Fibroblast of skin of left quadriceps (primary cell): ENCODE measurements at places on chromosomes 11 and 22.

DNA sequence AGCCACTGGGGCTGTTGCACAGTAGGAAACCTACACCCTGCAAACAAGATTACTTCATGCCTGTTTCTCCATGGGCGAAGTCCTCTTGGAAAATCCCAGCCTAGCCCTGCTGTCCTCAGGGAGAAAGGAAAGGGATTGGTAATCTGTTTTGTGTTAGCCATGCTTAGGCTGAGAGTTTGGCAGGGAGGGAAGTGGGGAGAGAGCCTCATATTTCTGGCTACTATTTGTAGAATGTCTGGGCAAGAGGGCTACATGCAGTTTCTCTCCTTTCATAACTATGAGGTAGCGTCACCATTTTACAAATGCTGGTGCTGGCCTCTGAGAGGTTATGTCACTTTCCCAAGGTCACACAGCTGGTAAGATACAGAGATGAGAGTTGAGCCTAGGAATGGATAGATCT, 737 bp upstream of the MFRP start:
- peak; percentile 47 for DNase-seq

GRCh38 chr11:38256436-38256835, 1658.4 kb upstream of the RAG2 start:
- no peak for DNase-seq

GRCh38 chr11:16361108-16361865, 4.9 kb upstream of the SOX6 start:
- DNase-seq: no peak

GRCh38 chr11:64008914-64009633, 22.8 kb downstream of the OTUB1 start:
- DNase-seq: no peak

DNA sequence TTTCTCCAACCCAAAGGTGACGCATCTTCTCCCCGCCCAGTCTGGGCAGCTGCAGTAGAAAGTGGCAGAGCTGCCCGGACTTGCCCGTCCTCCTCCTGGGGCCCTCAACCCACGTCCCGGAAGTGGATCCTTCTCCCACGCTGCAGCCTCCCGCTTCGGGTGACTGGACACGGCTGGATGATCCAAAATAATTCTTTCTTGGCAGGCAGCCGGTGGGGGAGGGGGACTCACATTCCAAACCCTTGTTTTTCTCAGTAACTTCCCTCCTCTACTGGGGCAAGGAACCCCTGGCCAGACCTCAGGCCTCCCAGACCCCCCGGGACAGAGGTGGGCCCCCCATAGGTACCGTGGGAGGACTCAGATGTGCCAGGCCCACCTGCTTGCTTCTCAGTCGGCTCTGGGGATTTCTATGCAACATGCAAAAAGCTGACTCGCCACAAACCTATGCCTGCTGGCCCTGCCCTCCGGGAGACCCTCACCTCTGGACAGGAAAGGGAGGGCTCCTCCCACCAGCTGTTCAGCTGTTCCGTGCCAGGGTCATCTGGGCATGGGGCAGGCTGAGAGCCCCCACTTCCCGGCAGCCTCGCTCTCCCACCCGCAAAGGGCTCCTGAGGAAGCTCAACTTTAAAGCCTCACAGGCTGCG, 1.4 kb downstream of the PLXNB2 start:
- peak; percentile 77 for DNase-seq

DNA sequence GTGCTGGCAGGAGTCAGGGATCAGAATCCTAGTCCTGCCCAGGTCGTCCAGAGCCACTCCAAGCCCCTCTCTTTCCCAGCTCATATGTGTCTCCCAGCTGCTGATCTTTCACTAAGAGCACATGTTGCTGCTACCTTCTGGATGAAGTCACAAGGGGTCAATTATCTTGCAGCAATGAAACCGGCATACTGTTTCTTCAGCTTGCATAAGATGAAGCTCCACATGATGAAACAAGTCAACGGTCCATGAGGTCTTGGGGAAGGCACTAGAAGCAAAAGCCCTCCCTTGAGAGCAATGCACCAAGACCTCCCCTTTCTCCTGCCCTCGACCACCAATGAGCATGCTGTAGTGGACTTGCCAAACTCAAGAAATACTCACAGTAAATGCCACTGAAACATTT, 148.9 kb downstream of the TENM4 start:
- DNase-seq: no peak

DNA sequence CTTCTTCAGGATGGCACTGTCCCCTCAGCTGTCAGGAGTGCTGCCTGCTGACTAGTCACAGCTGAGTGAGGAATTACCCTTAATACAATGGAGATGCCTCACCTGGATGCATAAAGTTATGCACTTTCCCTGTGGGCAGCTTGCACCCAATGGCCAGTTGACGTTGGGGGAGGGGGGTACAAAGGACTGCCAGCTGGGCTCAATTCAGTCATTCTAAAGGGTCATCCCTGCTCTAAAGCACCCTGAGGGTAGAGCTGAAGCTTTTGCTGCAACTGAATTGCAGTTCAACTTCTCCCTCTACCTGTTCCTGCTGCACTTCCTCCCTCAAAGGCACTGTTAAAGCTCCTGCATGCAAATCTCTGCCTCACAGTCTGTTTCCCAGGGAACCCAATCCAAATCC, 147.8 kb upstream of the SESN3 start:
- DNase-seq: no peak

- no peak for DNase-seq
These were observed 607 bp downstream of the PLAAT3 start for GRCh38 chr11:63613517-63614135.

DNA sequence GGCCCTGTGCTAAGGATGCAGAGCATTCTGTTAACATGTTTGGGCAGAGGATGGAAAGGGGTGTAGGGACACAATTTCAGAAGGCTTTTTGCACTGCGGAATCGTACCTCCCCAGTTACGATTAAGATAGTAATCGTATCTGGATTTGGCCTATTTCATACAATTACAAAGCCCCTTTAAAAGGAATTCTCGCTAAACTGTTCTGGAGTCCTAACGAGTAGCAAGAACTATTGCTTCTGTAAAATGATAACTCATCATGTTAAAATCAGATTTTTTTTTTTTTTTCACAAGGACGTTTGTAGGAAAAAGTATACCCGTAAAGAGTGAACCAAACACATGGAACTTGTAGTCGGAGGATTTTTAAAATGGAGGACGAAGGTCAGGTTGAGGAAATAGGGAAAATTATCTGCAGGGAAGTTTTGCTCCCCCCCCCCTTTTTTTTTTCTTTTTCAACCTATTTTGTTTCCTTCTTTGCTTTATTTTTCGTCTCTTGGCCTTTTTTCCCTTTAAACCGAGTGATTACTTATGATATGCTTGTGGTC, 934 bp downstream of the HSD17B12 start:
- DNase-seq: peak; percentile 3

DNA sequence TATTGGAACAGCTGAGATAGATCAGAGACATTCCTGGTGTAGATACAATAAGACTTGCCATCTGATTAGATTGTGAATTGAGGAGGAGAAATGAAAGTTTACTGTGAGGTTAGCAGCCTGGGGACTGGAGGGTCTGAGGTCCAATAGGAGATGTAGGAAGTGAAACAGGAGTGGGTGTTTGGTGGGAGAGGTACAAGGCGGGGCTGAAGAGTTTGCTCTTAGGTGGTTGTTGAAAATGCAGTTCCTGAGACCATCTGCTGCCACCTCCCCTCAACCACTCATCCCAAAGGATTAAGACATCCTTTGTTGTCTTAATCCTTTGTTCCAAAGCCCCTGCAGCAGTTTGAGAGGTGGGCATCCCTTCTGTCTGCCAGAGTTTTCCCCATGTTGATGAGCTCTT, 14.8 kb downstream of the PIWIL4 start:
- DNase-seq: no peak

GRCh38 chr11:36508743-36509142, 1.3 kb downstream of the TRAF6 start:
- no peak for DNase-seq

- DNase-seq: peak; percentile 37
These were observed 8.4 kb upstream of the SLC2A11 start for GRCh38 chr22:23849009-23850006.

- no peak for DNase-seq
These were observed 2.7 kb downstream of the DTX4 start for GRCh38 chr11:59174664-59175033.

- DNase-seq: no peak
These were observed 28.9 kb downstream of the C2CD3 start for GRCh38 chr11:74141908-74142307.

- no peak for DNase-seq
These were observed 28.6 kb downstream of the ALG8 start for GRCh38 chr11:78110830-78111229.

- DNase-seq: no peak
These were observed 60.6 kb upstream of the PRDM11 start for GRCh38 chr11:45085646-45086501.

DNA sequence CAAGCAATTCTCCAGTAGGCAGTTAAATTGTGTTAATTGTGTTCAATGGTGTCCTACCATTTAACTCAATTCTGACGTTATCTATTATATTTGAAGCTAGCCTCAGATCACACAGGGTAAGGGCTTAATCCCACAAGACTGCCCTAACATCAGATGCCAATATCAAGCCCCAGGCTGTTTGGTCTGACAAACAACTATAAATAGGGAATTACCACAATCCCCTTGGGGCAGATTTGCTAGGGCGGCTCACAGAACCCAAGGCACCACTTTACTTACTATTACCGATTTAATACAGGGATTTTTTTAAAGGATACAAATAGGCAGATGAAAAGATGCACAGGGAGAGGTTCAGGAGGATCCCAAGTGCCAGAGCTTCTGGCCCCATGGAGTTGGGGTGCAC, 678.4 kb downstream of the OPCML start:
- no peak for DNase-seq

DNA sequence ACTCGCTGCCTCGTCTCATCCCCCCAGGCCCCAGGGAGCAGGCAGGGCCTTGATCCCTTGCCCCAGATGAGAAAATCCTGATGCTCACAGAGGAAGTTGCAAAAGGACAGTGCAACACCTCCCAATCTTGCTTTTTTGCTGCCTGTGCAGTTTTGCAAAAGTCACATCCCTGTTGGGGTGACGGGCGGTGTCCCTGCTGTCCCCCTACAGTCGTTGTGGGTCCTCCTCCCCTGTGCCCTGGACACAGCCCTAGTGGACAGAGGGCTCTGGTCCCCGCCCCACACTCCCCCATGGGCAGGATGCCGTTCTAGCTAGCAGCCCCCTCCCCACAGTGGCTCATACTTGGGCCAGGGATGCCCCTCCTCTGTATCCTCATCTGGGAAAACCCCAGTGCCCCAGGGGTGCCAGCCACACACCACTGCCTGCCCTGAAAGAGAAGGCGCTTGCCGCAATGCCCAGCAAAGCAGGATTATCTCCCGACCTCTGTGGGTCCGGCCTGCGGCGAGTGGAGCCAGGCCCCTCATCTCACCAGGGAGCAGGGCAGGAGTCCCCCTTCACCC, 18.4 kb upstream of the CTSD start:
- DNase-seq: no peak

GRCh38 chr22:42367980-42368378, 64.2 kb downstream of the NFAM1 start:
- DNase-seq: no peak

DNA sequence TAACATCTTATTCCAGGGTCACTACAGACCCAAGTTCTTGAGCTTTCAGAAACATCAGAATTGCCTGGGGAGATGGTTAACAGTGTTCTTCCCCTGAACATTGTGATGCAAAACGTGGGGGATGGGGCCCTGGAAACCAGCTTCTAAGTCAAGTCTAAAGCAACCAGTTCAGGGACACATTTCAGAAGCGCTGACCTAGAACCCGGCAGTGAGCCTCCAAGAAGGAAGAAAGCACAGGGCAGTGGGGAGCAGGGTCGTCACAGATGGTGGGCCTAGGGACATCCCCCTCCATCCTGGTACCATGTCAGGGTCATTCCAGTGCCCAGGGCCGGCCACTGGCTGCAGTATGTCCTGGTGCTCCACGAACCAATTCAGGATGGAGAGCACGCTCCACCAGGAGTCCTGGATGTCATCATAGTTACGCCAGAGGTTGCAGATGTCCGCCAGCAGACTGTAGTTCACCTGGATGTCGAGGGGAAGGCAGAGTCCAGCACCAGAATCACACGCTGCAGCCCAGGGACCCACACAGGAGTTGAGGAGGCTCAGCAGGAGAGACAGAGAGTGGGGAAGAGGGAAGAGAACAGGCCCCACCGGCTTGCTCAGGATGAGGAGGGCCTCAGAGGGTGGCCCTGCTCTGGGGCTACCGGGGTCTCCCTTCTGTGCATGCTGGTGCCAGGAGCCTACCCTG, 5.0 kb downstream of the NAGA start:
- DNase-seq: no peak

DNA sequence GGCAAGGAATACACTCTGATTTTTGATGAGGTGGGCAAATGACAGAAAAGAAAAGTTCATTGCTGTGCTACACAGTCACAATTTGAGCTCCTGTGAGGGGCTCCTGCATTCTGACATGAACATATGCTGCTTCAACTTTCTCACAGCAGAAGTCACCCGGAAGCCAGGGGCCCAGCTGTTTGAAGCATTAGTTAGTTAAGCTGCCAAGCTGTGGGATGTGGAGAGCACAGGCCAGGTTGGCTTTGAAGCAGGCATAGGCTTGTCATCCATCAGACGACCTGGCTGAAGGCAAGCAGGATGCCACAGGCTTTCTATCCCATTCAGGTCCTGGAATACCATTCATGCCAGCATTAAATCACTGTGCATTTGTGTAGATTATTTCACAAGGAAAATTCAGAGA, 63.1 kb downstream of the MTNR1B start:
- no peak for DNase-seq

GRCh38 chr11:69948256-69949141, 129.3 kb upstream of the FGF3 start:
- no peak for DNase-seq

DNA sequence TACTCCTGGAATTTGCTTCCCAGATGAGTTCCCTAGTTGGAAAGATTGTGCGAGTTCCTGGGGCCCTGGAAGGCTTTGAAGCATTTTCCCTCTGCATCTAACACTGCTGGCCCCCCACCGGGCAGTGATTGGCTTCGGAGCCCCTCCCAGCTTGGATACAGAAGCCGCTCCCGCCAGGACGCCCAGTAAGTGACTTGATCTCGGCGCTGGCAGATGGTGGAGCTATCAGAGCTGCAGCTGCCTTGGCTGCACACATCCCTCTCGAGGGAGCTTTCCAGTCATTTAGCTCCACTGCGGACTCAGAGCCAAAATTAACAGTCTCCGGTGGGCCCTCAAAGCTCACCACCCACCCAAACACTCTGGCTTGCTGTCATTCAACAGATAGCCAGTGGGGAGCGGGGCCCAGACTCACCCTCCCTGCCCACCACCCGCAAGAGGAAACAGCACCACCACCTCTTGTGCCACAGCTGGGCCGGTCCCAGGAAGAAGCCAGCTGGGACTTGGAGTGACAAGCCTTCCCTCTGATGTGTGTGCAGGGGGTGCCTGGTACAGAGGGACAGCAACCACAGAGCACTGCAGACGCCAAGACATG, 162.3 kb downstream of the TRIM29 start:
- DNase-seq: no peak

GRCh38 chr11:67584881-67585873, 1.6 kb downstream of the GSTP1 start:
- no peak for DNase-seq
